ENCODE measurements at places on chromosomes 5 and 9.

DNA sequence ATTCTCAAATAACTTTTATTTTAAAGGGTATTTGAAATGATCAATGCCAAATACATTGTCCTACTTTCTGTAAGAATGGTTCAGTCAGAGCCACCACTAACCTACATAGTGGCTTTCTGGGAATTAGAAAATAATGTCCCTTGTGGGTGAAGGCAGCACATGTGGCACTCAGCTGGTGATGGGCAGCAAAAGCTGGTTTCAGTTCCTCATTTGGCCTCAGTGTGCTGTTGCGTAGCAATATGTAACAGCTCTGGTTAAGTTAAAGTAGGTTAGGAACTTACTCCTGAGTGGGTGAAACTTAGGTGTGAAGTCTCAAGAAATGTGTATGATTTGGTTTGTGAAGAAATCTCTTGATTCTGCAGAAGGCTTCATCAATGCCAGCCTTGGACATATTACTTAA, 99.6 kb upstream of the SPEF2 start:
- no peak for DNase-seq

GRCh38 chr5:42495914-42496313, 72.7 kb downstream of the GHR start:
- DNase-seq: no peak

DNA sequence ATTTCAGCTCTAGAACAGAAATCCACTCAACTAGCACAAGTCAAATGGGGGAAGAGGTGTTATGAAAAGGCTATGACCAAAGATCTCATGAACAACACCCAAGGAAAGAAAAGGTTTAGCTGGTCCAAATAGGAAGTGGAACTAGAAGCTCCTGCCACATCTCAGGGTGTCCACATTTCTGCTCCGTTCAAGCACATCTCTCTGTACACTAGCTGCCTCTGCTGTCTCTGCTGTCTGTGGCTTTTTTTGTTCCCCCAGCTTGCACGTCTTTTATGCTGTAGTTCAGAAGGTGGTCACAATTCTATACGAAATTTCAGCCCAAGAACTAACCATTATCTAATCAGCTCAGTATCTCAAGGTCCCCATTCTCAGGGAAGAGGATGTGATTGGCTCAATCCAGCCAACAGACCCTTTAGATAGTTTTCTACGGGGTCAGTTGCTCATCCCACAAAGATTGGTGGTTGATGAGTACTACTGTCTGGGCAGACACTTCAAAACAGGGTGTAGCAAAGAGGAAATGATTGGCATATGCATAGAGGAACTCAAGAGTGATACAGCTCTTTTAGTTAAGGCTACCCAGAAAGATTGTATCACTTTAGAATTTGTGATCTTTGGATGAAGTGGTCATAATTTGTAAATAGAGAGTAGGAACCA, 44.0 kb downstream of the FANCC start:
- DNase-seq: no peak

DNA sequence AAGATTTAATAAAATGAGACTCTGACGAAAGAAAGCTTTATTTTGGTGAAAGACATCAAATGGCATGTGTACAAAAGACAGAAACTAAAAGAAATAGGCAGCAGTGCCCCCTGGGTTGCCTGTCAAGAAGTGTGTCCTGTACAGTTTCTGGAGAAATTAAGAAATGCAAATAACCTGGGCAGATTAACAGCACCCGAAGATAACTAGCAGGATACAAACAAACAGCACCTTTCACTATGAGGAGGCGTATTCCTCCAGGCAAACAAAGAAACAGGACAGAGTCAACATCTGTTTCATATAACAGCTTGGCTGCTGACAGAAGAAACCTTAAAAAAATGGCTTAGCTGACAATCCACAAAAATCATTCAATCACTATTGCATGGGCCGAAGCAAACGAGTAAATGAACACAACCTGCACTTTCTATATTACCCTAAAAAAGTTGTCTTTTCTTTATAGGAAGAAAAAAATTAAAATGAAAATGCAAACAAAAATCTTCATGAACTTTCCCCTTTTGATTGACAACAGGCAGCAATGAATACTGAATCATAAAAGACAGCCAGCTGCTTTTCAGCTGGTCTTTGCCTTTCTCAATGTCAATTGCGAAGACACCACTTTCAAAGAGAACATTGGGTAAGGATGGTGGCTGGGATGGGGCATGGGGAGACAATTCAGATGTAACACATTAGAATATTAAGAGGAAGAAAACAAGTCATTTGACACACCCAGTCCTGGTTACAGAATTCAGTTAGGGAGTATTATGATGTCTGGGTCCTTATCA, 162.1 kb downstream of the ARL15 start:
- no peak for DNase-seq

DNA sequence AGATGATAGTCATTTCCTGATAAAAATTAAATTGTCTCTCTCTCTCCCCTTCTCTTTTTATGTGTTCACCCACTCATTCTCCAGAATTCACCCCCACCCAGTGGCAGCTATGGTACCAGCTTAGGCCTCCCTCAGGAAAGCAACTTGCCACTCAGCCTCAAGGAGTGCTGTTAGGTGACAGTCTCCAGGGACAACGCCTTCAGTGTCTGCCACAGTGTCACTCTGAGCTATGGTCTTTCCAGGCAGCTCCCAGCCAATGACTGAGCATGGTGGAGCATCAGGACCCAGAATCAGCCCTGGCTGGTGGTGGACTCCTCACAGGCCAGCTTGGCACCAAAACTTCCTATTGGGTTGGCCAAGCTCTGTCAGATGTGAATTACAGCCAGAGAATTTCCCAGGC, 140.9 kb upstream of the PIK3R1 start:
- no peak for DNase-seq

GRCh38 chr9:89400403-89401116, 82.3 kb downstream of the SECISBP2 start:
- DNase-seq: no peak

GRCh38 chr5:154949781-154950180, 8.9 kb downstream of the MRPL22 start:
- DNase-seq: no peak

DNA sequence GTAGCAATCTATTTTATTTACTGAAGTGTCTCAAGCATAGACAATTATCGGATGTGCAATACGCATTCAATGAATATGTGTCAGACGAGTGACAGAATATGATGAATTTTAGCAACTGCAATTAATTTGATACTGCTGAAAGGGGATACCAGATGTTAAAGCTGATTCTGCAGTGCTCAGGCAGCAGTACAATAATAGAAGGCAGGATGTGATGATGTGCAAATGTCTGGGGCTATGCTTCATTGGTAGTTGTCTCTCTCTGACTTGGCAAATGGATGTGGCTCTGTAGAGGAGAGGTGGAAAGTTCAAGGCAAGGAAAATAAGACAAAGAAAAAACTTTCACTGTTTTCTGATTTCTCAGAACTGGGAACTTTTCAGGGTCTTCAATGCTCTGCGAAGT, 721.2 kb downstream of the CDH18 start:
- DNase-seq: no peak

DNA sequence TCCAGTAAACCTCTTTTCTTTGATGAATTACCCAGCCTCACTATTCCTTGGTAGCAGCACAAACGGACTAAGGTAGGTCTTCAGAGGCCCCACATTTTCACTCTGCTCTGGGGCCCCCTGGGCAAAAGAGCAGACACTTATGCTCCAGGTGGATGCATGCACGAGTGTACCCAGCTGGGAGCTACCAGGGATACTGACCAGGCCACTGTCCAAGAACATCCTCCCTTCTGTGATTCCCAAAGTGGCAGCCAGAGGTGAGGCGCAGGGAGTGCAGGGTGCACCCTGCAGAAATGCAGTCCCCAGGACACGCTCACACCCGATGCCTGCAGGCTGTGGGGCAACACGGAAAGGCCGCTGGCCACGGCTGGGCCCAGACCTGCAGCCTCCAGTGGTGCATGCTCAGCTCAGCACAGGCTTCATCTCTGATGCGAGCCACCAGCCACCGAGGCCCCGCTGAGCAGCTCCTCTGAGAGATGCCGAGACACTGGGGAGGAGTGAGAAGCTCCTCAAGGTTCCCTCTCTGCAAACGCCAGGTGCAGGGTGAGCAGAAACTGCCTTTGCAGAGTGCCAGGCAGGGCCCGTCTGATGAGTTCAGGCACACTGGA, 48.1 kb upstream of the OLFM1 start:
- no peak for DNase-seq

DNA sequence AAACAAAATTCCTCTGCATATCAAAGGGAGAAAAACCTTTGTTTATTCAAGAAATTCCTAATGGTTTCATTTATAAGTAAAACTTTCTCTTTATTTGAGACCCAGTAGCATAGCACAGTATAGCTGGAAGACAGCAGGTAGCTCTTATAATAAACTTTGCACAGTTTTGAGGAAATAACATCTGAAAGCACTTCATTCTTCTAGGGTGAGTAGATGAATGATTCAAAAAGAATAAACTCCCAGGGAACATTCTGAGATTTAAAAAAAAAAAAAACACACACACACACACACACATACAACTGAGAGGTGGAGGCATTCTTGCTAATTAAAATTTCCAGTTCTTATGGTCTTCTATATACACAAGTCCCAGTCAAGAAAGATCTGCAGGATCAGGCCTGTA, 197.3 kb downstream of the BNC2 start:
- no peak for DNase-seq

DNA sequence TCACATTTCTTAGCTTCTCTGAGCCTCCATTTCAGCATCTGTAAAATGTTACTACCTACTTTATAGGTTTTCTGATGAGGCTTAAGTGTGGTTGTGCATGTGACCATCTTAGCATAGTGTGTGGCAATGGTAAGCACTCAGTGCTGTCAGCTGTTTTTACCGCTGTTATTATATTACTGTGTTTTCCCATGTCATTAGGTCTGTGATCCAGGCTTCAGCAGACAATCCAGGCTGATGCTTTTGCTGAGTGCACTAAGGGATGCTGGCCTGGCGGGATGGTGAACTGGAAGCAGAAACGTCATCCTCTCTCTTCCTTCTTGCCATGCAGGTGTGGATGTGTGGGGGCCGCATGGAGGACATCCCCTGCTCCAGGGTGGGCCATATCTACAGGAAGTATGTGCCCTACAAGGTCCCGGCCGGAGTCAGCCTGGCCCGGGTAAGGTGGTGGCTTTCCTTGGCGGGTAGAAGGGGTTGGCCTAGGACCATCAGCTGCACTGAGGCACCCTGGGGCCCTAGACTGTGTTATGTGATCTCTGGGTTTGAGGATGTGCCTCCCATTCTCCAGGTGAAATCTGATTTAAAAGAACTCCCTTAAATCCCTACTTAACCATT, 41.9 kb upstream of the SAP30L start:
- no peak for DNase-seq

All from activated CD8-positive, alpha-beta memory T cell treated with anti-CD3 and anti-CD28 coated beads for 1 hour (primary cell).